ENCODE measurements at places on chromosomes 3 and 15. TPM values are rescaled to one million over a fixed set of nuclear protein-coding genes. Genes with fewer than 3 reads are reported as not detected.

Gene ATP13A5
- total RNA-seq, result not detected

- no peak for DNase-seq
Observed at GRCh38 chr3:195859846-195860411, 48.2 kb upstream of the MUC4 start.

DNA sequence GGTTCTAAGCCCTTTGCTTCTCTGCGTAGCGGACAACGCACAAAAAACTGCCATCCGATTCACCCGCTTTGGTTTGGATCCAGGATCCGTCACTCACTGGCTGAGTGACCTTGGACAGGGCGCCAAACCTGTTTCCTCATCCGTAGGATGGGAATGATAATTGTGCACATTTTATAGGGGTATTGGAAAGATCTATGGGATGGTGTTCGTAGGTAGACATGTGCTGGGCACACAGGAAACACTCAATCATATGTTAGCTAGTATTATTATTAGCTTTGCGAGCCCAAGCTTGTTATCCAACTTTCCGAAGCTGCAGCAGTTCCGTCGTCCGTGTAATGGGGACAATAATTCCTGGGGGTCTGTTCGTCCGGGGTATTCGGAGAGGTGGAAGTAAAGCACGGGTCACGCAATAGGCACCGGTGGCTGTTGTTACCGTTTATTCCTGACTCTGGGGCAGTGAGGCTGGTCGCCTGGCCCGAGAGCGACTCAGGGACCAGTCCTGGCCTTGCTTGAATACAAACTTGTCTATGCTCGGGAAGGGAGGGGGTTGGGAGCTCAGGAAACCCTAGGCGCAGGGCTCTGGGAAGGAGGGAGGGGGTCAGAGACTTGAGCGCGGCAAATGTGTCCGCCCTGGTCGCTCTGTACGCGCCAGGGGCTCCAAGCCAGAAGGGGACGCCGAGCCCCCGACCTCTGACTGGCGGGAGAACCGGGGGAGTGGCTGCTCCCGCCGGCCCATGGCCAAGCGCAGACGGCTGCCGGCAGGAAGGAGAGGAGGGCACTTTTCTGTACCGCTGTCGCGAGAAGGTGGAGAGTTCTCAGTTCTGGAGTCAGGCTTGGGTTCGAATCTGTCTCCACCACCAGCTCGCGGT is 1.3 kb downstream of the SPSB4 start:
- peak; percentile 67 for DNase-seq

GRCh38 chr3:168117059-168117458 is 21.3 kb upstream of the GOLIM4 start:
- DNase-seq, result no peak

Gene VEPH1
- total RNA-seq, result 0.41 TPM

DNA sequence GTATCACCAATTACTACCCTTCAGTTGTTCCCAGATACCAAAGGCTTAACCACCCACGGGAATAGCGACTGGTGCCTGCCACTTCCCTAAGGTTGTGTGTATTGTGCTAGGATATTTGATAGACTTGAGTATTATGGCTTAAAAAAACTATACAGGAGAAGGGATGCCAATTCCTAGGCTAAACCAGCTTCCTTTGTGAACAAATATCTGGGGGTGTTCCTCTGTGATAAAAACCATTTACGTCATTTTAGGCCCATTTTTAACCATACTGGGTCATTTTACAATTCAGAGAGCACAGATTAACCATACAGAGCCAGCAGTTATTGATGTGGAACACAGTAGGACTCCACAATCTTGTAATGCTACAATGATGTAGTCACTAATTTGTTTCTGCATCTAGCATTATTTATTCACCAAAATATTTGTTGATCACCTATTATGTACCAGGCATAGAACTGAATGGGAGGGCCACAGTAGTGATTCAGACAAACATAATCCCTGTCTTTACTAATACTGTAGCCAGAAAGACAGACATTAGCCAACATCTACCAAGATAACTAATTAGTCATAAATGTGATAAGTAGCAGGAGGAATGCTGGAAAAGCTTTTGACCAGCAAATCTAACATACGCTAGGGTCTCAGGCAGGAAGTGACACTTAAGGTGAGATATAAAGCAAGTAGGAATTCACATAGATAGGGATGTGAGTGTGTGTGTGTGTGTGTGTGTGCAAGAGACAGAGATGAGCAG is 184.8 kb downstream of the MECOM start:
- DNase-seq, result no peak

DNA sequence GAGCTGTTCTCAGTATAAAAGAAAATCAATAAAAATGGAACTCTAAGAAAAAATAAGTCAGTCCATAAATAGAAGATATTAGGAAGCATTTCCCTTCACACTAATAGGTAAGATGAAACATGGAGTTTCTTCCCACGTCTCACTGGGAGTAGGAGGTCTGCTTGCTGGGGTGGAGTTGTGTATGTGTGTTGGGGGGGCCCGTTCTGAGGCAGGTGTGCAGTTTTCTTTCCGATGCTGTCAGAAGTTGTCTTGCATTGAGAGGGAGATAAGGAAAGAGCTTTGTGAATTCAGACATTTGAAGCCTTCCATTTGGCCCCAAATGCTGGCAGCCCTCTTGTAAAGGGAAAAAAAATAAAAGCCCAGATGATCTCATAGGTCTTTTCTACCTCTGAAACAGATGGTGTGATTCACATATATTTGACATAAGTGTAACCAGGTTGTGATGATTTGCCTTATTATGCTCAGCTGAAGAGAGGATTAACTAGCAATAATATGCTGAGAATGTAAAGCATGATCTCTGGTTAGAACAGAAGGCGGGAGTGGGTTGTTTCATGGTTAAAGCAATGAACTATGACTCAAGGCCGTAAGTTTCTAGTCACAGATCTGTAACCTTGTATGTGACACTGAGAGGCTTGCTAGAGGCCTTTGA is 8.8 kb downstream of the RASGRP1 start:
- DNase-seq, result no peak

- DNase-seq, result peak; percentile 68
Observed at GRCh38 chr3:141498598-141499223, 11.9 kb downstream of the RASA2 start.

Gene LACTB
- 29.5 TPM for total RNA-seq

Gene UPK1B
- 0.11 TPM for total RNA-seq

GRCh38 chr15:35746121-35746520 is 200.2 kb upstream of the DPH6 start:
- no peak for DNase-seq

Gene EFCC1
- total RNA-seq, result 2.3 TPM

DNA sequence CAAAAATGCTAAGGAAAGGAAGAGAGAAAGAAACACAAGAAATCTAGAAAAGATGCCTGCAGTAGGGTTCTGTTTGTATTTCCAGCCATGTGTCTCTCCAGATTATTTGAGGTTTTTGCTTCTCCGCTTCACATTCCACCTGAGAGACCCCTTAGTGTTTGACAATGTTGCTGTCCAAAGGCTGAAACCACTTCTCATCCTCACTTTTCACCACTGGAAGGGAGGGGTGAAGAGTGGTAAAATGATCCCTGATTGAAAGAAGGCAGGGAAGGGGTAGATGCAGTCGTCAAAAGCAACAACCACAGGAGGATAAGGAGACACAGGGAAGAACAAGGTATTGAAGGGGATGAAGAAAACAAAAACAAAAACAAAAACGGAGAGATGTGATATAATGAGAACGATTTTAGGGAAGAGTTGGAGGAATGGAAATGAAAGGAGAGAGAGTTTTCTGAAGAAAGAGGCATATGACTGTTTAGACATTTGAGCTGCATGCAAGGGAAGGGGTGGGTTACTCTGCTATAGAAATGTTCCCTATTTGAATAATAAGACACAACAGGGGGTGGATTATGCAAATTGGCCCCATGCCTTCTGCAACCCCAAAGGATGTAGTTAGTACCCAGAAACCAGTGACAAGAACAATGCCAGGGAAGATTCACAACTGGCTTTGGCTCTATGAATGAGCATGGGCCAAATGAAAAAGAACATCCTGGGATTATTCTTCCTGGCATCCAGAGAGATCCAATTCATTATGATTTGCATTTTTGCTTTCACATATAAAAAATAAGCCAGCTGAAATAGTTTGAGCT is 235.9 kb downstream of the GAP43 start:
- no peak for DNase-seq

Gene SOX14
- not detected for total RNA-seq

- no peak for DNase-seq
Observed at GRCh38 chr3:65326574-65326973, 638.8 kb upstream of the ADAMTS9 start.

DNA sequence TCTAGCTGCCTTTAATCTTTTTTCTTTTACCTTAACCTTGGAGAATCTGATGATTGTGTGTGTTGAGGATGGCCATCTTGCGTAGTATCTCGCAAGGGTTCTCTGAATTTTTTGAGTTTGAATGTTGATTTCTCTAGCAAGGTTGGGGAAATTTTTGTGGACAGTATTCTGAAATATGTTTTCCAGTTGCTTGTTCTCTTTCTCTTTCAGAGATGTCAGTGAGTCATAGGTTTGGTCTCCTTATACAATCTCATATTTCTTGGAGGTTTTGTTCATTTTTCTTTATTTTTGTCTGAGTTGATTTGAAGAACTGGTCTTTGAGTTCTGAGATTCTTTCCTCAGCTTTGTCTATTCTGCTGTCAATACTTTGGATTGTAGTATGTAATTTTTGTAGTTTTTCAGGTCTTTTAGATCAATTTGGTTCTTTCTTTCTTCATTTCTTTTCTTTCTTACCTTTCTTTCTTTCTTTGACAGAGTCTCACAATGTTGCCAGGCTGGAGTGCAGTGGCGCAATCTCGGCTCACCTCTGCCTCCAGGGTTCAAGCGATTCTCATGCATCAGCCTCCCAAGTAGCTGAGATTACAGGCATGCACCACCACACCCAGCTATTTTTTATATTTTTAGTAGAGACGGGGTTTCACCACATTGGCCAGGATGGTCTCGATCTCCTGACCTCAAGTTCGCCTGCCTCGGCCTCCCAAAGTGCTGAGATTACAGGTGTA is 366.4 kb upstream of the RASGRP1 start:
- DNase-seq, result no peak

DNA sequence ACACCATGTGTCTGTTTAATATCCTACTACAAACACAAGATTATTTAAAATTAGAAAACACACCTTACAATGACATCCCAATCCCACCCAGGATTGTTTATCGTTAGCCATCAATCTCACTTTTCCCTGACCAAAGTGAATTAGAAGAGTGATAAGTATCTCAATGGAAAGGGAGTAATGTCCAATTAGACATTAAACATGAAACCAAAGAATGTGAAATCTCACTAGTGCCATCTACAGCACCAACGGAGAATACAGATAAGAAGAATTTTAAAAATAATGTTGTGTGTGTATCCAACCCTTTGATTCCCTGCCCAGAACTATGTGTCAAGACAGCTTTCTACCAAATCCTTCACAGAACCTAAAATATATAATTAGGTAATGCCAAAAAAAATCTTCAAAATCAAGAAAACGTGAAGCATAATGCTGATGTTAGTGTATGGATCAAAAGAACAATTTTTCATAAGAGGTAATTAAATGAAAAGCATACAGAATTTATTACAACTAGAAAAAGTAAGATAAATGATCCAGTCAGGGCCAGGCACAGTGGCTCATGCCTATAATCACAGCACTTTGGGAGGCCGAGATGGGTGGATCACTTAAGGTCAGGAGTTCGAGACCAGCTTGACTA is 64.2 kb downstream of the SCAPER start:
- no peak for DNase-seq

Gene ZCWPW2
- 2.0 TPM for total RNA-seq
